Fibroblast of the aortic adventitia (primary cell): ENCODE measurements at places on chromosomes 2 and 18. TPM values are rescaled to one million over a fixed set of nuclear protein-coding genes. Genes with fewer than 3 reads are reported as not detected.

The PID1 gene
- 0.57 and 13.0 TPM in 2 replicates for total RNA-seq

DNA sequence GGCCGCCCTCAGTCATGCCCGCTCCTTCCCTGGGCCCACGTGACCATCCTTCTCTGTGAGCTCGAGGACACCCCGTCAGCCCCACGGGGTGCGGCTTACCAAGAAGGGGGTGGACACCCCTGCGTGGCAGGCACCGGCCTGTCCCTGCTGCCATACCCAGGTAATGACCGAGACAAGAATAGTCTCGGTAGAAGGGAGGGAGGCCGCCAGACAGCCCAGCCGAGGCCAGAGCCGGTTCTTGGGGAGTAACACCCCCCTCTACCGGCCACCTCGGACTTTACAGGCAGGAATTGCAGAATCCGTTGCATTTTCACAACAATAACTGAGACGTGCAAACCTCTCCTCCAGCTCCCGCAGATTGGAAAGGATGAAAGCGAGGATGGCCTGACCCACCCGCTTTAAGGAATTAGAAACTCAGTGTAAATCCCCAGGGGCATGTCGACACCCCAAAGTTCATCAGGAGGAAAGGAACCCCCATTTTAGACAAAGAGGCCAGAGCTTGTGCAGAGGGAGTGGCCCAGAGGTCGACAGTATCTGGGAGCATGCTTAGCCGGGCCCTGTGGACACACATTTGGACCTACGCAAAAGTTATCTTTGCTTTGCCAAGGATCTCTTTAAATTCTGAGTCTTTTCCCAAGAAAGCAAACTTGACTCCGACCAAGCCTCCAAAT lies 60.1 kb upstream of the GLI2 start:
- peak; percentile 66 for DNase-seq

The RNF181 gene
- total RNA-seq, result 86.7 and 213 TPM in 2 replicates

DNA sequence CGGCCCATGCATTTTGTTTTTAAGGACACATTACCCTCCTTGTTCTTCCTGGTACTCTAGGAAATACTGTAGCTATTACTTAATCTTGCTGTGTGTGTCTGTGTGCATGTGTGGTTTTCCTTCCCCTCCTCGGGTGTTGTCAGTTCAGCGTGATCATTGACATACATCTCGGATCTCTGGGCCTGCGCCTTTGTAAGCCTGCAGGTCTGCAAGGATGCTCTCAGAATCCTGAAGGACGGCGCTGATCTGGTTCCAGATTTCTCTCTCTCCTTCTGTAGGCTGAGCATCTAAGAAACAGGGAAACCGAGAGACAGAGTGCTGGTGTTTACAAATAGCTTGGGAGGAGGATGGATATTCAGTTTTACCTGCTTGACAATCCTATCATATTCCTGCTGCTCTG lies 100.2 kb downstream of the CYRIA start:
- DNase-seq, result no peak

- peak; percentile 84 for DNase-seq
Measured at GRCh38 chr2:203909261-203909967, 27.1 kb upstream of the ICOS start.

DNA sequence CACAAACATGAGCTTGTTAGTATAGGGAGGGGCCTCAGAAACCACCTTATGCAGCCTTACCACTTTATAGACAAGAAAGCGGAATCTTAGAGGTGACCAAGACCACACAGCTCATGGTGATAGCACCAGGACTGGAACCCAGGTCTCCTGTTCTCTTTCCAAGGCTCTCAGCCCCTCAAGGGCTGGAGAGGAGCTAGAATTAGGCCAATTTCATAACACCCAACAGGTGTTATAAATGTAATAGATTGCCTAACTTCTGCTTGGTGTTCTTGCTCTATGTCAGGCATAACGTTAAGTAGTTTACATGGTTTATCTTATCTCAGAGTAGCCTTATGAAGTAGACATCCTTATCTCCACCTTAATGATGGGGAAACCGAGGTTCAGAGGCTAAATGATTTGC lies 42.9 kb downstream of the RPL37A start:
- DNase-seq, result no peak
